ENCODE measurements at places on chromosomes 16 and 17. TPM values are rescaled to one million over a fixed set of nuclear protein-coding genes. Genes with fewer than 3 reads are reported as not detected.

TUBB3 gene
- polyA plus RNA-seq = 1.1 TPM

RCVRN gene
- not detected for polyA plus RNA-seq

FBXO39 gene
- not detected for polyA plus RNA-seq

CD300LG gene
- polyA plus RNA-seq = not detected

SP6 gene
- polyA plus RNA-seq = not detected

KRTAP4-16 gene
- polyA plus RNA-seq = not detected

DNAH3 gene
- polyA plus RNA-seq = not detected

IRF8 gene
- 718 TPM for polyA plus RNA-seq

PLK1 gene
- 0.53 TPM for polyA plus RNA-seq

TBC1D26 gene
- not detected for polyA plus RNA-seq

GID4 gene
- 7.7 TPM for polyA plus RNA-seq

PARN gene
- polyA plus RNA-seq = 53.5 TPM

TEX14 gene
- polyA plus RNA-seq = not detected

TCAP gene
- not detected for polyA plus RNA-seq

TLCD3B gene
- polyA plus RNA-seq = not detected

NOD2 gene
- 0.86 TPM for polyA plus RNA-seq

CMIP gene
- polyA plus RNA-seq = 1.4 TPM

CFDP1 gene
- polyA plus RNA-seq = 31.5 TPM
